Fibroblast of the aortic adventitia (primary cell): ENCODE measurements at places on chromosomes 6 and 20.

GRCh38 chr6:107107791-107108190 lies 7.5 kb downstream of the BEND3 start:
- DNase-seq = no peak

GRCh38 chr6:139790527-139790926 lies 416.1 kb upstream of the CITED2 start:
- no peak for DNase-seq

DNA sequence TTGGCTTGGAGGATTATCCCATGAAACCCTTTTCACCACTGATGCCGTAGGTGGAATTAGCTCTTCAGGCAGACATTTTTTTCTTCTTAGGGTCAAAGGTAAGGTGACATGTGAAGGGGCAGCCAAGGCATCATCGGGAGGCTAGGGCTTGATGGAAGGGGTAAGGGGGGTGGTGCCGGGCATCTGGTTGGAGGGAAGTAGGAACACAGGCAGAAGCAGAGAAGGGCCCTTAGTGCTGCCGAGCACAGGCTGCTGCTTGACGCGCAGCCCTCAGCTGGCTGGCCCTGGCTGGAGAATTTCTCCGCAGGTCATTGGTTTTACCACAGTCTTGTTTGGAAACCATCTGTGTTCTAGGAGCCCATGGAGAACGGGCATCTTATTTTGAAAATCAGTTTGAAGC lies 54.7 kb downstream of the TRAF3IP2 start:
- no peak for DNase-seq

- peak; percentile 88 for DNase-seq
Measured at GRCh38 chr6:25490018-25490801, 161.8 kb upstream of the SCGN start.

GRCh38 chr6:100176311-100176950 lies 182.4 kb upstream of the MCHR2 start:
- DNase-seq = peak; percentile 80

DNA sequence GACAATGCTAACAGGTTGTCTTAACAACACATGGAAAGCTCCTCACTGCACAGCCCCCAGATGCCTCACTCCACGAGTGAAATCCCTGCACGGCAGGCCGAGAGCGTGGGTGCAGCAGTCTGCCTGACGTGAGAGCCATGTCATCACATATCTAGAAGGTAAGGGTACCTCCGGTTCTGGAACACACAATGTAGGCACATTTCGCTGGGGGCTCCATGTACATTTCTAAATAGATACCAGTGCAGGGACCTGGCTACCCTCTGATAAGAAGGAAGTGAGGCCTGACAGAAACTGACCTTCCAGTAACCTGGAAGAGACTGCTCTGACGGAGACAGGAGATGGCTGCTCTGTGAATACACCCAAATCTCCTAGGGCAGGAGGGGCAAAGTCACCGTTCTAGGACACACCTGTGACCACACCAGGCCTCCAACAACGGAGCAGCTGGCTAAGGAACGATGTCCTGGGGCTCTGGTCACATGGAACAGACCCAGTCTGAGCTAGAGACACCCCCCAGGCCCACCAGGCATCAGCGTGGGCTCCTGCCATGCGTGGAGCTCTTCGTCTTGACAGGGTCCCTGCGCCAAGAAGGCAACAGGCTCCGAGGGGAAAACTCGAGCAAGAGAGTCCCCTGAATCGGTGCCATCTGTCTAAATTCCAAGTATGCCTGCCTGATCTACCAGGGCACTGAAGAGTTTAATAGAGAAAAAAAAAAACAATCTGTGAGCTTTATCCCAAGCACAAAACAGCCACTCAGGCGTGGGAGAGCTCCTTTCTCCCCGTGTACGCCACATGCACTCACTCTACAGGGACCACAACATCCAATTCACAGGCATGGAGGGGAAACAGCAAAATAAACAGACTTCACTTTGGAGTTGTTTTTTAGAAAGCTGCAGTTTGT lies 27.5 kb downstream of the RNASET2 start:
- DNase-seq = no peak
